Stimulated activated CD4-positive, alpha-beta T cell treated with anti-CD3 and anti-CD28 coated beads, Interleukin-1b, Interleukin-23, amount 100 ng/mL, for 1 hour (primary cell): ENCODE measurements at places on chromosomes 2 and 18.

DNA sequence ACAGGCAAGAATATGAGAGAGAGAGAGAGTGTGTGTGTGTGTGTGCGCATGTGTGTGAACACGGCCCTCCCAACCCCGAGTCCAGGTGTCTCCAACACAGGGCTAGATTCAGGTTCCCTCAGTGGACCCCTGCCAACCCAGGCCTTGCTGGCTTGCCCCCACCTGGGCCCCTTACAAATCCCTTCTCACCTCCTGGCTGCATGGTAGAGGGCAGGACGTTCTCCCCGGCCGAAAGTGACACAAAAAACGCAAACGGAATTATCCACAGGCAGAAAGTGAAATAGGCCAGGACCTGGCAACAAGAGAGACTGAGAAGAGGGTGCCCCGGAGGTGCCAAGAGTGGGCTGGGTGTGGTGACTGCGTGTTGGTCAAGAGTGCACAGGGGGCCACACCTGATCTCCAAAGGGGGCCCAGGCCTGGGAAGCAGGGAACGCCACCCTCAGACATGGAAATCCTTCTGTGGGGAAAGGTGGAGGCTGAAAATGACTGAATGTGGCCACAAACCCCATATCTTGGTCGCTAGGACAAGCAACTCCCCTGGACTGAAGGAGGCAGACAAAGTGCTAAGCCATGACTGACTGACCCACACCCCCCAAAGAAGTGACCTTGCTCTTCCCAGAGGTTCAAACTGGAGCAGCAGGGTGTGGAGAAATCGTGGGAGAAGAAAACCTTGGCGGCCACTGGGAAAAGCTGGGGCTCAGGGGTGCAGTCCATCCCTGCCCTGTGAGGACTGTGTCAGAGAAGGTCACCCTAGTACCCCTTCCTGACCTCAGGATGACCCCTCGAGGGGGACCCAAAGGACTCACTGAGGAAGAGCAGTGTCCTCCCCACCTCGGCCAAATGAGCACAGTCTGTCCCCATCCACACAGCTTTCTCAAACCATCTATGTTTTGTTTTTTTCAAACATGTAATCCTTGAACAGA is 5.7 kb downstream of the TEX261 start:
- DNase-seq: no peak

DNA sequence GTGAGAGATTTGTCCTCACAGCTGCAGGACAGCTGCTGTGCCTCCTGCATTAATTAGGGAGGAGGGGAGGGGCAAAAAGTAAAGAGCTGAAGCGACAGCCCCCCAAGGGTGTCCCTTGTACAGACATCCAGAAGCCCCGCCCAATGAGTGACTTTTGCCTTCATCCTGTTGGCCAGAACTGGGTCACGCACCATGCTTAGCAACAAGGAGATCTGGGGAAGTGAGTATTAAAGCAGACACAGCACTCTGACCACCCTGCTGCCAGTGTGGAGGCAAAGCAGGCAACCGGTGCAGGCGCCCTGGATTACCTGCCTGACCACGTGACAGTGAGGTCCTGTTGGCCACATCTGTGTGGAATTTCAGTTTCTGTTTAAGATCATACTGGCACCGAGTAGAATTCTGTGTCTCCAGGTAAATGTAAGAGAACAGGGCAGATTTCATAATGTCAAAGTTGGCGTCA is 21.5 kb upstream of the BIN1 start:
- no peak for DNase-seq

DNA sequence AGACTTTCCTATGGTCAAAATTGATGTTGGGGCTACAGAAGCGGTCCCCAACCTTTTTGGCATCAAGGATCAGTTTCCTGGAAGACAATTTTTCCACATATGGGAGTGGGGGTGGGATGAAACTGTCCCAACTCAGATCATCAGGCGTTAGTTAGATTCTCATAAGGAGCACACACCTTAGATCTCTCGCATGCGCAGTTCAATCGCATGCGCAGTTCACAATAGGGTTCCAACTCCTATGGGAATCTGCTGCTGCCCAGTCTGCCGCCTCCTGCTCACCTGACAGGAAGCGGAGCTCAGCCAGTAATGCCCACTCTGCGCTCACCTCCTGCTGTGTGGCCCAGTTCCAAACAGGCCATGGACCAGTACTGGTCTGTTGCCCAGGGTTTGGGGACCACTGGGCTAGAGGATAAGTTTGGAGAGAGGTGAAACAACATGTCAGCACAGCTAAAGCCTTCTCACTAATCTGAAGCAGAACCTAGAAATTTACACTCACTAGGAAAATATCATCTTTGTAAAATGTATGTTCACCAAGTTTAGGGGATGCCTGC is 410.8 kb upstream of the ZNF804A start:
- DNase-seq: no peak

GRCh38 chr2:25446122-25446521 is 104.4 kb upstream of the DNMT3A start:
- DNase-seq: no peak

- DNase-seq: no peak
Observed at GRCh38 chr18:46340716-46341115, 236.5 kb downstream of the HAUS1 start.

DNA sequence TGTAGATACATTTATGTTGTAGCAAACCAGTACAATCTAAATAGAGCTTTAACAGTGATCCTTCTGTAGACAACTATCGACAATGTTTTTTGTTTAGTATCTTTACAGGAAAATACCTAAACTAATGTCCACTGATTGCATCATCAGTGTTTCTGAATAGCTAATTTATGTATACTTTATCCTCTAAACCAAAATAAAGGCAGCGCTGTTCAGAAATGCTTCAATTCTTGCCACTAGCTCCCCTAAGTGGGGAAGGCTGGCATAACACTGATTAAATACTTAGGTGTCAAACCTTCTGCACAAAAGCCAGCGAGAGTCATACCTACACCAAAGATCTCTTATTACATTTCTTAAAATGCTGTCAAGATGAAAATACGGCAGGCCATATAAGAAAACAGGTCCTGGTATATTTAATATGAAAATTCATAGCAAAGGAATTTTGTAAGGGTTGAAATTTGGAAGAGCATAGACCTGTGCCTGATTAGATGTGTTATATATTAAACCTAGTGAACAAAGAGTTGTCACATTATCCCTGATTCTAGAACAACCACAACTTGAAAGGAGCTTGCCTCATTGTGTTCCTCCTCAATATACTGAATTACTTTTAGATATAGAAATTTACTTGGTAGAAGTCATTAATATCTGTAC is 1693.4 kb upstream of the SLC39A10 start:
- no peak for DNase-seq

DNA sequence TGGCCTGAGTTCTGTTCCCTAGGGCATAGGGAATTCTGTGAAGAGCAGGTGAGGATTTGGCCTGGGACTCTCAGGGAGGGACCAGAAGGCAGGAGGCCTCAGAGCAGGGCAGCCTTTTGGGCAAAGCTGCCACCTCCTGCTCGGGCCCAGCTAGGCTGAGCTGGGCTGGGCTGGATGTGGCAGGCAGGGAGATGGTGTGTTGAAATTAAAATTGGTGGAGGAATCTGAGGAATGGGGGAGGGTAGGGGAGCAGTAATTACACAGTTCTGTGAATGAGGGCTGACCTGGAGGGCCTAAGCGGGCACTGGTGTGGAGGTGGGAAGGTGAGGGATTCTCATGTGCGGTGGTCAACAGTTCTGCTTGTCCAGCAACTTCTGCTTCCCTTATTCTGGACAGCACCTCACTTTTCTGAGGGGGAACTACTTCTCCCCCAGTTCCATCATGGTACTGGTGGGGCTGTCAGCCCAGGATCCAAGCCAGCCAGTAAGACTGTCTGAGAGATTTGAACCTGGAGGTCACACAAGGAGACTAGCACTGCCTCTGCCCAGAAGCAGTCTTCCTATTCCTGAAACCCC is 22.0 kb upstream of the ASPRV1 start:
- no peak for DNase-seq

DNA sequence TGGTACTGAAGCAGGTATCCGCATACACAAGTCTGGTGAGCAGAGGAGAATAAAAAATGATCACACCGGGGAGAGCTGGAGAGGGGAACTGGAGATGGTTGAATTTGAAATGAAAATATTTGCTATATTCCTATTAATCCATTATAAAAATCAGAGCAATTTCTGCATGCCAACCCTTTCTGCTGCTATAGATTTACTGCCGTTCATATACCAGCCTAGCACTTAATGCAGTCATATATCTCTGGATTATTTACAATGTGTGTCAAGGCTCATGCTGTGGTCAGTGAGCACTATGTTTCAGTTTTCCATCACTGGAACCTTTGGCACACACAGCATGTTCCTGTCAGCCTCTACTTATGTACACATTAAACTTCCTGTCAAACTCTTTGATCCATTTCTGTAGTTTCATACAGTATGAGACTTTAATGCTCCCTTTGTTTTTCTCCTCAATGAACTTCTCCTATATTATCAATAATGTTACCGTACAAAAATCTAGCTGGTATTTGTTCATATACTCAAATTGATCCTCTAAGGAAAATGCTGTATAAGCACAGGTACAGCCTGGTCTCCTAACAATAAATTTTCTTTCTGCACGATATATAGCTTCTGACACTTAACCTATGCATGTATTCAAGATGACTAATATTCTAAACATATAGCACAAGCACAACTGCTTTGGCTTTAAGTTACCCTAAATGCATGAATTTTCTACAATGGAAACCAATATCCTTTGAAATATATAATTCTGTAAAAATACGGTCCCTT is 36.7 kb downstream of the FANCL start:
- DNase-seq: no peak
